ENCODE measurements at places on chromosomes 7 and 10.

- no peak for DNase-seq
Measured at GRCh38 chr7:83478616-83479015, 170.3 kb downstream of the SEMA3E start.

- DNase-seq = no peak
Measured at GRCh38 chr10:132453470-132453861, 56.5 kb downstream of the PWWP2B start.

DNA sequence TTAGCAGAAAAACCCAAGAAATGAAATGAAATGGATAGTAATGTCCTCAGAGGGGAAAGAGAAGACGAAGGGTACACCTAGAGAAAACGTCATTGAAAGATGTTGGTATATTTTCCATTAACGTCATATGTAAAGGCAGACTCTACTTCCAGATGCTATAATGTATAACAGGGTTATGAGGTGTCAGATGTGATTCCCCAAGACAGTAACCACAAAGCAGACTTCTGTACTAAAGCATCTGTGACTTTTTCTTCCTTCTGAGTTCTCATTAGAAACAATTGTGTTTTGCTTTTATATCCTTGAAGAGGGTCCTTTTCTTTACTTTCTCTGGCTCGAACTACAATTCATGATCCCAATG is 37.4 kb downstream of the LRRC72 start:
- DNase-seq = no peak

DNA sequence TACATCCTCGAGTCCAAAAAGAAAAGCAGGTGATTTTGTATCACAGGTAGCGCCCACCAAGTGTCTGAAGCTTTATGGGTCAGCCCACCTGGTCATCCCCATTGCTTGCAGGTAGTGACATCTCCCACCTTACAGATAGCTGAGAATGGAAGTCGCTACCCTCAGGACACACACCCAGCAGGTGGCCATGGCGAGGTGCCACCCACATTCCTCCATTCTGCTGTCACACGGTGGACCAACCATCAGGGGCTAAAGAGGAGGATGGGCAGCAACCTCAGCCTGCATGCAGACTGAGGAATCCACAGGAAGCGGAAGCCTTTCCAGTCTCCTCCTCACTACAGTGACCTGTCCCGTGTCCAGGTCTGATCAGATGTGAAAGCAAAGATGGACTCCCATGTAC is 162.8 kb downstream of the PAXIP1 start:
- DNase-seq = no peak

GRCh38 chr10:129690248-129691070 is 223.4 kb downstream of the MGMT start:
- no peak for DNase-seq

- DNase-seq = no peak
Measured at GRCh38 chr10:114163062-114163461, 10.9 kb downstream of the CCDC186 start.

DNA sequence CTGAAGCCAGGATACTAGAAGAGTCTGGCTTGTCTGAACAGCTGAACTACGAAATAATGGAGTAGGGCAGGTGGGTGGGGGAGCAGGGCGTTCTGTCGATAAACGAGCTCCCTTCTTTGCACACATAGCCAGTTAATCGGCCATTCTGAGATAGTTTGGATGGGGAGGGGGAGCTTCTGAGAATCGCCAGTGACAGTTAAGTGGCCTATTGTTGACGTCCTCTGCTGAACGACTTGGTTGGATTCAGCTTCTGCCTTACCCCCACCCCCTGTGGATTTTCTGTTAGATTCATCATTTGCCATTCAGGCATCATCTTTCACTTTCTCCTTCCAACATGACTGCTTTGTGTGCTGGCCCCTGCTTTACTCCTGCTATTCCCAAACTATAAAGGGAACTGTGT is 520 bp downstream of the CPA5 start:
- DNase-seq = no peak

DNA sequence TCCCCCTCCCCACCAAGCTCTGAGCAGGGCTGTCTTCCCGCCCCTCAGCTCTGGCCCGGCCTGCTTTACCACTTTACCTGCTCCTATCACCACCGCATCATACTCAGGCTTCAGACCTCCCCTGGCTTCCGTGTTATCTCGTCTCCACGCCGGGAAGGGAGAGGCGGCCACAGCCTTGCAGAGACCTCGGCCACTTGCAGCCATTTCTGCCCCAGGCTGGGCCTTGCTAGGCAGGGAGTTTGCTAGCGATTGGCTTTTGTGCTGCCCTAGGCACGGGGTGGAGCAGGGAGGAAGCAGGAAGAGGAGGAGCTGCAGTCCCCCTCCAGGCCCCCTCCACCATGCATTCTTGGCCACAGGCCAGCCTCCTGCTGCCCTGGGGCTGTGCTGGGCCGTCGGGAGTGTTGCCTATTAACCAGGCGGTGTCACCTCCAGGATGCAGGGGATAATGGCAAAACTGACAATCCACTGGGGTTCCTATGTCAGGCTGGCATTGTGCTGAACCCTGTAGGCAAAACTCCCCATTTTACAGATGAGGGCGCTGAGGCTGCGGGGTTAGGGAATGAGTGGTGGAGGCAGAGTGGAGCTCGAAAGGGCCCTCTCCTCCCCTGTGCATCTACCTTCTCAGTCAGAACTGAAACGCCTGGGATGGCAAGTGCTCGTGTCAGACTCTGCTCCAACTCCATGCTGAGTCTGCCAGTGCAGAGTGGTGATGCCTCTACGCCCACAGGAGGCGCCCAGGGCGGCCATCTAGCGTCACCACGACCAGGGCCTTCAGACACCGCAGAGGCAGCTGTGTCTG is at the start of gene PYROXD2:
Gene PYROXD2, minus strand, starts transcription at position 251 of the 799 bp plus-strand sequence. Its CDS starts 47 bp downstream, at position 204.
- peak; percentile 96 for DNase-seq

- DNase-seq = no peak
Measured at GRCh38 chr10:31578181-31578852, 259.3 kb downstream of the ZEB1 start.

GRCh38 chr10:60989400-60989876 is 45.5 kb upstream of the RHOBTB1 start:
- DNase-seq = no peak

DNA sequence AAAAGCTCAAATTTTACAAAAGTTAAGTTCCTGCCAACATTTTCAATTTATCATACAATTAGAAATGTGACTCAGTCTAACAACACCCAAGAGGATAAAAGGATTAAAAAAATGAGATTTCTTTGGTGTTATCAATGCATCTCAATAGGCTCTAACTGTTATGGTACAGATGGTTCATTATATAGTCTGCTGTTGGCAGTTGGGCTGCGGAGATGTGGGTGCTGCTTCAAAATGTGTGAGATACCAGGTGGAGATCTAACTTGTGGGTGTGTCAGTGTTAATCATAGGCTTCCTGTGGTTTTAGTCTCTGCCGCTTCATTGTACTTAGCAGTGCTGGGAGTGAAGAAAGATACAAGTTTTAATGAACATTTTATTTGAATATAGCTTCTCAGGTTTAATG is 231.2 kb downstream of the EXOC4 start:
- DNase-seq = no peak

DNA sequence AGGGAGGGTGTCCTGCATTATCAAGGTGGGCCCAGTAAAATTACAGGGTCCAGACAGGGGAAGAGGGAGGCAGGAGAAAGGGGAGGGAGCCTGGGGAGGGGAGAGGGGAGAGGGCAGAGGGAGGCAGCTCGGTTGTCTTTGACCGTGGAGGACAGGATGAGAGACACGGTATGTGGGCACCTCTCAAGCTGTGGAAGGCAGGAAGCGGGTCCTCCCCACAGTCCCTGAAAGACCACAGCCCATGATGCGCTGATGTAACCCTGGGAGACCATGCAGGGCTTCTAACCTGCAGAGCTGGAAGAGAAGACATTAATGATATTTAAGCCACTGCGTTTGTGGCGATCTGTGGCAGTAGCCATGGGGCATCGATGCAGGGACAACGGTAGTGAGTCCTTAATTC is 27.2 kb upstream of the MNX1 start:
- no peak for DNase-seq

DNA sequence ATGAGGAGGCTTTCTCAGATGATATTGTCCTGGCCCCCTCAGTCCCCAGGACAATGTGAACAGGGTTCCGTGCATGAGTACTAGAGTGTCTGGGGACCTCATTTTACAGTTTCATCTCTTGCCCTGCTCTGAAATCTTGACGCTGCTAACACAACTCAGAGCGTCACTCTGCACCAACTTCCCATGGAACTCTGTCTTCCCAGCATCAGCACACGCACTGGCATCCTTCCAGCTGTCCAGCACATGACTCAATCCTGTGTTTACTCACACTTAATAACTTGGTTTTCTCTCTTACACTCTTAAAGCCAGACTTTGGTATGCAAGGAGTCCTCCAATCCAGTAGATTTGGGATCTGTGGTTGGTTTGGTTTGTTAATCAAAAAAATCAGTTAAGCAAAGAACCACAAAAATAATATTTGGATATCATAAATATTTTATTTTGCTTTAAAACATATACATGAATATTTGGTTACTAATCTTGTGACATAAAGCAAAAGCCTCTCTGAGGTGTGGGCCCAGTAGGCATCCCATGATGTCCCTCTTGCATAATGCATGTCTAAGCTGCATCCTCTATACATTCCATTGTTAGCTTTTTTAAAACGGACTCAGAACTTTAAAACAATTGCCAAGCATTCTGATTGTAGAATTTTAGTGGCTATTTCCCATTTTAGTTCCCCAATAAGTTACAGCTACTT is 131.0 kb downstream of the CXCL12 start:
- DNase-seq = peak; percentile 44

DNA sequence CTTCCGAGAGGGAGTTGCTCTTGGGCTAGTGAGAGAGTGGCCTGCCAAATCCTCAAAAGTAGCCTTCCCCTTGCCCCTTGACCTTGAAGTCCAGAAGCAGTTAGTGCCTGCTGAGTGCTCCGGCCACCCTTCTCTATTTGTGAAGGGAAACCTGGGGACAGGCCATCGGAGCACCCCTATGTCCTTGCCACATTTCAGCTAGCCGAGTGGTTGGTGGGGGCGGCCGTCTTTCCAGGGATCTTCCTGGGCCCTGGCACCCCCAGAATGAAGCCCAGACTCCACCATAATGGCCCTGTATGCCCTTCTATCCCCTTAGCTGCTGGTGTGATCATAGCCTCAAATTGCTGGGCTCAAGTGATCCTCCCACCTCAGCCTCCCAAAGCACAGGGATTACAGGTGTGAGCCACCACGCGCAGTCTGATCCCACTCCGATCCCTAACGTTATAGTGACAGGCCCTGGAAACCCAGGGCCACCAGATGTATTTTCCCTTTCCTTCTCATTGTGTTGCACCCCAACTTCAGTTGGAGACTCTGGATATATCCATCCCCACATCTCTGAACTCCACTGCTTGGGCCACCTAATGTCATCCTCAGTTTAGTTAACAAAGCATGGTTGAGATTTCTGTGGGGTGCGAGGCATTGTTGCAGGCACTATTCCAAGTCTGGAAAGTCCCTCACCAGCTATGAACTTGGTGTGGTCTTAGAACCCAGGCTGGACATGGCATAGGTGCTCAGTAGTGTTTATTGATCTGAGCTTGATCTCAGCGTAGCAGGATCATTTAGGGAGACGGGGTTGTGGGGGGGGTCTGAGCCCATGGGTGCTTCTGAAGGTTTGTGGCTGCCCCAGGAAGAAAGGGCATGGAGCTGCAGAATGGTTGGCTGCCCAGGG is 1.6 kb downstream of the TSPAN14 start:
- DNase-seq = no peak

- DNase-seq = peak; percentile 20
Measured at GRCh38 chr10:110446954-110447608, 50.6 kb upstream of the DUSP5 start.

- no peak for DNase-seq
Measured at GRCh38 chr10:21289961-21290360, 235.5 kb downstream of the SKIDA1 start.

DNA sequence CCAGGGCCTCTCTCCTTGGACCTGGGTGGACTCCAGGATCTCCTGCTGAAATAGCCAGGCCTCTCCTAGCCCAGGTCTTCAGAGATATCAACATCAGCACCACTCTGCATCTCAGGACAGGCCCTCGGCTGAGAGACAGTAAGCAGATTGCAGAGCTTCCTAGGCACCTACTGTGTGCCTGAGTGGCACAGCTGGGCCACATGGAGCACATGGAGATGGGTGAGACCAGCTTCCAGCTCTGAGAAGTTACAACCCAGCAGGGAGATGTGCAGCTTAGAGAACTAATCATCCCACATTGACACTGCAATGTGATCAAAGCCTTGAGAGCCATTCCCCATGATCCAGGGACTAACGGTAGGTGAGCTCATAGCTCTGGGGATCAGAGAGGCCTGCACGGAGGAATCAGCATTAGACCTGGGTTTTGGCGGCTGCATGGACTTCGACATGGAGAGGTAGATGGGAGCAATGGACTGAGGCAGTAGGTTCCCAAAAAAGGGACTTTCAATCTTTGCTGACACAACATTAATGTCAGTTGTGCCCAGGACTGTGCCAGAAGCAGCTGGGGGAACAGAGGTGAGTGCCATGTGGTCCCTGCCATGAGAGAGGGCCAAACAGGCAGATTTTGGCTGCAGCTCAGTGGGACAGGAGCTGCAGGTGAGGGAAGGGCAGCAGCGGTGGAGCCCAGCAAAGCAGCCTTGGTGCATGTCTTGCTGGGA is 76.0 kb upstream of the LEP start:
- no peak for DNase-seq

GRCh38 chr10:104232613-104233102 is 494 bp upstream of the CFAP43 start:
- DNase-seq = no peak

DNA sequence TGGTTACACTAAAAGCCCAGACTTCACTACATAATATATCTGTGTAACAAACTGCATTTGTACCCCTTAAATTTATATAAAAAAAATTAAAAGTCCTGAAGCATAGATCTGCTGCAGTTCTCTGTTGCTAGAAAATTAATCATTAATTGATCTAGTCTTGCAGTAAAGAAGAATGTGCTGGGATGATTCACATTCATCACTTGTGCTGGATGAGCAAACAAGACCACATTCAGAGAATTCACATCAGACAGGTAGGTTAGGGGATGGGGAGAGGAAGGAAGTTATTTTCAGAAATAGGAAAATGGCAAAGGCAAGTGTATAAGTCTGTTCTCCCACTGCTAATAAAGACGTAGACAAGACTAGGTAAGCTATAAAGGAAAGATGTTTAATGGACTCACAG is 1019.0 kb downstream of the KCNMA1 start:
- DNase-seq = no peak

DNA sequence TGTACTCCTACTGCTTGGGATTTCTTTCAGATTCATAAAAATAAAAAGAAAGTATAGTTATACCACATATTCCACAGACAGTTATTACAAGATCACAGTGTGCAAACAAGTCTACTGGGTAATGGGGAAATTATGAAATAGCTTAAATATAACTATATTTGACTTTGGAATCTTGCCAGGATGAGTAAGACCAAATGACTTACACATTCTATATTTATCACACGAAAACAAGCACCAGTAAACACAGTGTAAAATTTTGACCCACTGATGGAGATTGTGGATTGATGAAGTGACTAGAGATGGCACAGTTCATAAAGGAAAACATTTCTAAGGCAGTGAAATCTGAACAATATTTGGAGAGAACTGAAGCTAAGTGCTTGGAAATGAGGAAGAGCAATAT is 339.7 kb downstream of the THSD7A start:
- DNase-seq = no peak

DNA sequence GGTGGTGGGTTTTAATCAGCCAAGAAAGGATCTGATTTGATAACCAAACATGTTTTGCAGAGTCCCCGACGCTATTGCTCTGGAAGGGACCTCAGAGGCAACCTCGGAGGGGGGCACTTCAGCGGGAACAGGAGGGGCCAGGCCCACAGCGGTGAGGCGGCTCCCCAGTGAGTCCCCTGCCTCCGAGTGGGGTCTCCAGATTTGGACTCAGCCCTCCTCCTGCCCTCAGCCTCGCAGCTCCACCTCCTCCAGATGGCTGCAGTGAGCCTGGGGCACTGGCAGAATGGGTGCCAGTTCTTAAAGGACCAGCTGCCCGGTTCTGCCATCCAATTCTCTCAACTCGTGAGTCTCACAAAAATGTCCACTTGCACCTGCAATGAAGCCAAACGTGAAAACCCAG is 61.0 kb upstream of the NANOS1 start:
- no peak for DNase-seq

Data from HTR-8/SVneo (cell line).